Right atrium auricular region (tissue), 2 donors: ENCODE measurements at places on chromosomes 13 and 19.
A peak's percentile ranks its signal among the peaks of the same experiment; 100 is the strongest.

GRCh38 chr13:93496985-93497673 lies 270.5 kb downstream of the GPC6 start:
- DNase-seq = no peak

- DNase-seq = no peak
Measured at GRCh38 chr19:45577111-45577905, 7.3 kb downstream of the OPA3 start.

DNA sequence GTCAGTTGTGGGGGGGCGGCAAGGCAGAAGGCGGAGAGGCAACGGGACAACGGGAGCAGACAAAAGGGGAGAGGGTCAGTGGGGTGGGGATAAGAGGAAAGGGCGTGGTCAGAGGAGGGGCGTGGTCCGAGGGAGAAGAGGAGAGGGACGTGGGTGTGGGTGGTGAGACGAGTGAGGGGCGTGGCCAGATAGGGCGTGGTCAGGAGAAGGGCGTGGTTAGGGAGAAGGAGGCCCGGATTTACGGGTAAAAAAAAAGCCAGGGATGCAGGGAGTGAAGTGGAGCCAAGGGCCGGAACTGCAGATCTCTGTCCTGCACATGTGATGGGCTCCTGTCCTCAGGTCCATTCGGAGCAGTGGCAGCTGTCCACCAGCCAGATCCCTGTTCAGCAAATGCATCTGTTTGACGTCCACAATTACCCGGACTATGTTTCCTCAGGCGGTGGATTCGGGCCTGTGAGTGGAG lies 21.5 kb downstream of the CPT1C start:
- no peak for DNase-seq

DNA sequence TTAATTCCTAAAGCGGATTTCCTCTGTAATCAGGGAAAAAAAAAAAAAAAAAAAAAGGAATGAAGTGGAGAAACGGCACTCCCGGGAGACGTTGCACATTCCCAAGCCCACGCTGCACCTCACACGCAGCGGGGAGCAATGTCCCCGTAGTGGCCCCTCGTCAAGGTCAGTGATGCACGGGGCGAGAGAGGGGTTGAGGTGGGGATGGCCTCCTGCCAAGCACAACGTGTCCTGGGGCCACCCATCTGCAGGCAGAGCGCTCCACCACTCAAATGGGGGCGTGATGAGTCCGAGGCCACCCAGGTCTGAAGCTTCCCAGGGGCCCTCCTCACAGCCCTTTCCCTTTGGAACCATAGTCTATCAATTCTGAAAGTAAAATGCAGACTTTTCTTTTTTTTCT lies 15.1 kb downstream of the PLK5 start:
- DNase-seq = no peak

- no peak for DNase-seq
Measured at GRCh38 chr19:30696514-30696913, 324.3 kb downstream of the ZNF536 start.

GRCh38 chr13:114105521-114106225 lies 26.8 kb downstream of the RASA3 start:
- DNase-seq = peak; percentile 26

DNA sequence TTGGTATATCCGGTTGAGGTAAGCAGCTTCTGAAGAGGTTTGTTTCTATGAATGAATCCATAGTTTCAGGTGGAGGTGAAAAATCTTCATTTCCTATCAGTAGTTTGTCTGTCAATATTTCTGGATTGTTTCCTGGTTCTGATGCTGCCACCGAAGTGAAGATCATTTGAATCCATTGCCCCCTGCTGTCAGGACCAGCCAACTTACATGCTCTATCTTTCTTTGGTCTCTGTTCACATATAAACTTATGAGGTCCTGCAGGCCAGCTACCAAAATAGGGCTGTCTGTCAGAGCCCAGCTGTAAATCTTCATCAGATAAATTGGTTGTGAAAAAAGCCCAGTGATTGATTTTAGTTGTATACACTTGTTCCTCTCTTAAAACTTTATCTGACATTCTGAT lies 15.2 kb upstream of the N4BP2L1 start:
- DNase-seq = no peak

GRCh38 chr13:76917095-76917494 lies 30.9 kb upstream of the KCTD12 start:
- DNase-seq = no peak

- DNase-seq = no peak
Measured at GRCh38 chr13:99968521-99969452, 2.8 kb downstream of the ZIC5 start.

- DNase-seq = no peak
Measured at GRCh38 chr13:40589285-40590109, 76.9 kb downstream of the FOXO1 start.

- DNase-seq = no peak
Measured at GRCh38 chr19:41350735-41351338, 2.9 kb downstream of the TGFB1 start.

DNA sequence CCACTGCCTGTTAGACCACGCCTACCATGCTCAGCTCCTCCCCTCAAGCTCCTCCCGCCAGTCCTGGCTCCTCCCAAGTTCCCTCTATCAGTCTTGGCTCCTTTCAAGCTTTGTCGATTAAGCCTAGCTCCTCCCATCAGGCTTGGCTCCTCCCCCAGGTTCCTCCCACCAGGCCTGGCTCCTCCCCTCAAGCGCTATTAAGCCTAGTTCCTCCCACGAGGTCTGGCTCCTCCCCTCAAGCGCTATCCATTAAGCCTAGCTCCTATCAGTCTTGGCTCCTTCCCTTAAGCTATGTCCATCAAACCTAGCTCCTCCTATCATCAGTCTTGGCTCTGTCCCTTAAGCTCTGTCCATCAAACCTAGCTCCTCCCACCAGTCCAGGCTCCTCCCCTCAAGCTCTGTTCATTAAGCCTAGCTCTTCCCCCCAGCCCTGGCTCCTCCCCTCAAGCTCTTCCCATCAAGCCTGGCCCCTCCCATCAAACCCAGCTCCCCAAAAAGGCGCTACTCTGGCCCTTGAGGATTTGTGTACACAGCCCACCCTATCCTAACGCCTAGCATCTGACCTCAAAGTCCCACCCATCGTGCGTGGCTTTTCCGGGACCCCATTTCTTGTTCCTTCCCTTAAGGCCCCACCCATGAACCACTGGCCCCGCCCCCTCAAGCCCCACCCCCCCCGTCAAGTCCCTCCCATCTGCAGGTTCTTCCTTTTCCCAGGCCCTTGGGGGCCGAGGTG lies 10.0 kb downstream of the CAMSAP3 start:
- no peak for DNase-seq

GRCh38 chr13:90443268-90443667 lies 904.2 kb upstream of the MIR17HG start:
- DNase-seq = no peak

- DNase-seq = no peak
Measured at GRCh38 chr13:102935896-102936321, 90.1 kb downstream of the ERCC5 start.

GRCh38 chr13:106232681-106233080 lies 302.8 kb downstream of the EFNB2 start:
- no peak for DNase-seq

DNA sequence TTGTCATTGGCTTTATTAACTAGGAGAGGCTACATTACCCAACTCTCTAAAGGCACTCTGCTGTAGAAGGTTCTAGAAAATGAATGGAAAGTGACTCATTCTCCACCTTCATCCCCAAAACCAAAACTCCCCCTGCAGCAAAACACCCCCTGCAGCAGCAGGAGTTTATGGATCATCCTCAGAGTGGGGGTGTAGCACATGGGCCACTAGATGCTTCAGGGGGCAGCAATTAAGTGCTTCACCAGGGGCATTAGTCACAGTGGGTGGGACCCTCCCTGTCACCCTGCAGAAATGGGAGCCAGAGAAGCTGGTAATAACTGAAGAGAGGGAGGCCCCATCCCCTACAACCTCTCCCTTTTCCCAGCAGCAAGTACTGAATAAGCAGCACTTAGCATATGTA lies 64.5 kb upstream of the MED4 start:
- DNase-seq = no peak

DNA sequence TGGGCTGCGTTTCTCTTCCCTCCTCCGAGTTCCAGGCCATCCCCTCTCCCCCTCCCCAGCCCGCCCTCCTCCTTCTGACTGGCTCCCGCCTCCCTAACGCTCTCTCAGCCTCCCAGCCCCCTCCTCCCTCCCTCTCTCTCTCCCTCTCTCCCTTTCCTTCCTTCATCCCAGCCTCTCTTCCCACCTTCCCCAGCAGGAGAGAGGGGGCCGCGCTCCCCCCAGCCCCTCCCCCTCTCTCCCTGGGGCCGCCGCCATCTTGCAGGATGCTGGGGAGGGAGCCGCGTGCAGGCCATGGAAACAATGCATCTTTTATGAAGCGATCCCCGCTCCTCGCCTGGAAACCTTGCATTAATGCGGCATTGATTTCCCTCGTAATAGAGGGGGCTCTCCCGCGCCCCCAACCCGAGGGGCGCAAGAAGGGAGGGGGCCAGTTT lies 42.6 kb upstream of the ADGRL1 start:
- no peak for DNase-seq

- no peak for DNase-seq
Measured at GRCh38 chr13:20891768-20892167, 10.8 kb downstream of the XPO4 start.

DNA sequence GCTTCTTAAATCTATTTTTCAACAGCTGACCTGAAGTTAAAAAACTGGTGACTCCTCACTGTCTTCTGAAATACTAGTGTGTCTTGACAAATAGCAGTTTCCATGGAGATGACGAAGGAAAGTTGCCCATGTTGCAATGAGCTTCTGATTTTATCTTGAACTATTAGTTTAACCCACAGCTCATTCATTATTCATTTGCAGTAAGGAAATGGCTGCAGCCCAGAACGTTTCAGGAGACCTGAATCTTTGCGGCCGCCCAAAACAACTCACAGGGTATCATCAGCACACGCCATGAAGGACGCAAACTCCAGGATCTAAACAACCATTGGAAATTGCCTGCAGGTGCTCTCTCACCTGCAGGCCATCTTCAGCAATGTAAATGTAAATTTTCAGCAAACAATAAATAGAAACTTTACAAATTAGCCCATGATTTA lies 142.5 kb downstream of the DCLK1 start:
- DNase-seq = no peak

GRCh38 chr19:42048992-42049391 lies 21.0 kb downstream of the GRIK5 start:
- DNase-seq = no peak

- DNase-seq = peak; percentile 92
Measured at GRCh38 chr19:45681391-45682015, 10.2 kb downstream of the SNRPD2 start.

- DNase-seq = no peak
Measured at GRCh38 chr19:48999481-49000325, 6.0 kb downstream of the RUVBL2 start.

DNA sequence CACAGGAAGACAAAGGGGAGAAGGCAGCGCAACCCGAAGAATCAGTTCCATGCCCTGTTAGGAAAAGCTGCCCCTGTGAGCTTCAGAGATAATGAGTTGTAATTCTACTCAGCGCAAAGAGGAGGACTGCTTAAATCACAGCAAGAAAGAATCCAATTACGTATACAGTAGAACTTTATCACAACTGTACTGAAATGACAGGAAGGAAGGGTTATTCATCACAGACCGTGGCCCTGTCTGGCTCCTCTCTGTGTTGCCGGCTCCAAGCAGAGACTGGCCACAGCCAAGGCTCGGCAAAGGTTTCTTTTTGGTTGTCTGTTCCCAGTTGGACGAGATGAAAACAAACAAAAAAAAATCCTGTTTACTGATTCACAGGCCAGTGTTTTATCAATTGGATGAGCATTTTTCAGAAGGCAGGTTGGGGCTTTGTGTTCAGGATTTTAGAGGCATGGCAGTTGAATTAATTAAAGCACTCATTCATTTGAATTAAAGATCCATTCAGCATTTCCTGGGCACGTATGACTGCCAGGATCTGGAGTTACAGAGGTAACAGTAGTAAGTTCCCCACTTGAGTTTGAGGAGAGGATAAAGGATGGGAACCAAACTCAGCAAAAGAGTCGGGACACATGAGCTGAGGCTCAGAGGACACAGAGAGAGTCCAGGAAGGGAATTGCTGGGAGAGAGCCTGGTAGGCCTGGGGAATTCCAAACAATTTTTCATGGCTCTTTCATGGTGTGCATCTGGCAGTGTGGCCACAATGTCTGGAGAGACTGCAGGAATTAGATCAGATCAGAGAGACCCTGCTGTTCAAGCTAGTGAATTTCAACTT lies 341.0 kb downstream of the DNAJC15 start:
- no peak for DNase-seq

GRCh38 chr13:94415500-94416237 lies 63.8 kb downstream of the DCT start:
- no peak for DNase-seq

DNA sequence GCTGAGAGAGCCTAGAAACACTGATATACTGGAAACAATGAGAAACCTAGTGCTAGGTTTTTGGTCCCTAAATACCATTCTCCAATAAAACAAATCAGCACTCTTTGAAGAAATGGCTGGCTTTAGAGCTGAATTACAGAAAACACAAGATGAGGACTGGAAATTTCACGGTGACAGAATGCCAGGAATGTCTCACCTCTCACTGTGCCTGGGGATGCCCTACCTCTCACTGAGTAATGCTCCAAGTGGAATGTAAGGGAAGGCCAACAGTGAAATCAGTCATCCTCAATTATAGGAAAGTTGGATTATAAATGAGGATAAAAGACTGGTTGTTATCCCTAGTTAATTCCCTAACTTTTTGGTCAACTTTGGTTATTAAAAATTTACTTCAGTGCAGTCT lies 259.0 kb downstream of the NALCN start:
- DNase-seq = no peak

- DNase-seq = no peak
Measured at GRCh38 chr19:6856749-6857372, 30.5 kb upstream of the ADGRE1 start.

DNA sequence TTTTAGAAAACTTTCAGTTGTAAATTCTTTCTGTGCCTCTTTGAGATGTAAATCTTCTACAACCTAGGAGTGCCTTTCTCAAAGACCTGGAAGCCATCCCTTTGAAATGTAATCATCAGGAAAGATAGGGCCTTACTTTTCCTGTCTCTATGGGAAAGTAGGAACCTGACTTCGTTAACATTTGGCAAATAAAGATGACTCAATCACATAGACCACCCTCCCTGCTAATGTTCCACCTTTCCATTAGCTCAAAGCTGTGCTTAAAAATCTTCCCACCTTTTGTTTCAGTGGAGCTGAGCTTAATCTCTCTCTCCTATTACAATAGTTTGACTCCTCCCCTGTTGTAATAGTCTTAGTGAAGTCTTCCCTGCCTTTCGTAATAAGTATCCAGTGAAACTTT lies 247.7 kb downstream of the OLFM4 start:
- no peak for DNase-seq

DNA sequence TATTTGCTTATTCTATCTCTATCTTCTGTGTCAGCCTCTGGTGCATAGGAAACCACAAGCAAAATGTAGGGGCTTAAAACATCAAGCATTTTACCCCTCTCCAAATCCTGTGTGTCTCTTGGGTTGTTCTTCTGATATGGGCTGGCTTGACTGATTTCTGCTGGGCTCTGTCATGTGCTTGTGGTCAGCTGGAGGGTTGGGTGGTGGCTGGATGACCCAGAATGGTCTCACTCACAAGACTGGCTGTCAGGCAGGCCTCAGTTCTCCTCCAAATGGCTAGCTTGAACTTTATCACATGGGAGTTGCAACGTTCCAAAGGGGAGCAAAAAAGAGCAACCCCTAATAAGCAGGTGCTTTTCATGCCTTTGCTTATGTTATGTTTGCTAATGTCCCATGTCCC lies 9.6 kb upstream of the LYPD5 start:
- no peak for DNase-seq
